ENCODE measurements at places on chromosomes 5 and 9. TPM values are rescaled to one million over a fixed set of nuclear protein-coding genes. Genes with fewer than 3 reads are reported as not detected.
A peak's percentile ranks its signal among the peaks of the same experiment; 100 is the strongest.

DNA sequence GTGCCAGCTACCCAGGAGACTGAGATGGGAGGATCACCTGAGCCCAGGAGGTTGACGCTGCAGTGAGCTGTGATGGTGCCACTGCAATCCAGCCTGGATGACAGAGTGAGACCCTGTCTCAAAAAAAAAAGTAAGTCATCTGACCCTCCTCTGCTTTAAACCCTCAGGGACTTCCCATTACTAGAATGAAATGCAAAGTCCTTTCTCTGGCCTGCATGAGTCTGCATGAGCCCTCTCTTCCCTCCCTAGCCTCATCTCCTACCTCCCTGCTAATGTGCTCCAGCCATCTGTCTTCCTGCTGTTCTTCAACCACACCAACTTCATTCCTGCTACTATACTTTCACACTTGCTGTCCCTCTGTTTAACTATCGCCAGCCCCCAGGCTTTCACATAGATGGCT, 15.3 kb downstream of the IL5 start:
- H3K36me3 ChIP-seq: no peaks in the 10 kb centered on the region
- DNase-seq: no peak
- H3K4me1 ChIP-seq: peaks cover 9% of the 10 kb centered on the region
- no peak overlapping the region for H3K4me3 ChIP-seq
- peaks cover 28% of the 10 kb centered on the region for H3K27me3 ChIP-seq
- no peak overlapping the region for H3K27ac ChIP-seq

DNA sequence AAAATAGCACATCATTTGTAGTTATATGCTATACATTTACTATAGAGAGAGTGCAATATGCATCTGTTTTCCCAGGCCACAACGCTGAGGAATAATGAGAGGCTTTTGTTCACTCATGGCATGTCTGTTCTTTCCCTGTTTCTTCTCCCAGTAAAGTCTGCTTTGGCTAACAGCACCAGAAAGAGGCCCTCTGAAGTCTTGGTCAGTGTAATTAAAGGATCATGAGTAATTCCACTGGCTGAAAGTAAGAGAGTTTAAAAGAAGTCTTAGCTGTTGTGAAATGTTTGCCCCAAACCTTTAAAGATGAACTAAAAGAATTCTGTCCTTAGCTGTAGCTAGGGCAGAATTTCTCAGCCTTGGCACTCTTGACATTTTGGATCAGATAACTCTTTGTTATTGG, 228.8 kb downstream of the TLE4 start:
- H3K4me3 ChIP-seq: no peak overlapping the region
- DNase-seq: no peak
- peaks cover 4% of the 10 kb centered on the region for H3K27me3 ChIP-seq
- H3K4me1 ChIP-seq: no peaks in the 10 kb centered on the region
- H3K36me3 ChIP-seq: no peaks in the 10 kb centered on the region
- H3K27ac ChIP-seq: no peak overlapping the region

GRCh38 chr5:15620501-15620900, 120.5 kb downstream of the FBXL7 start:
- peak overlapping the region; percentile 85 for H3K4me3 ChIP-seq
- peaks cover 18% of the 10 kb centered on the region for H3K36me3 ChIP-seq
- peak; percentile 68 for DNase-seq
- peak overlapping the region; percentile 95 for H3K27ac ChIP-seq
- peaks cover 49% of the 10 kb centered on the region for H3K4me1 ChIP-seq
- no peaks in the 10 kb centered on the region for H3K27me3 ChIP-seq

DNA sequence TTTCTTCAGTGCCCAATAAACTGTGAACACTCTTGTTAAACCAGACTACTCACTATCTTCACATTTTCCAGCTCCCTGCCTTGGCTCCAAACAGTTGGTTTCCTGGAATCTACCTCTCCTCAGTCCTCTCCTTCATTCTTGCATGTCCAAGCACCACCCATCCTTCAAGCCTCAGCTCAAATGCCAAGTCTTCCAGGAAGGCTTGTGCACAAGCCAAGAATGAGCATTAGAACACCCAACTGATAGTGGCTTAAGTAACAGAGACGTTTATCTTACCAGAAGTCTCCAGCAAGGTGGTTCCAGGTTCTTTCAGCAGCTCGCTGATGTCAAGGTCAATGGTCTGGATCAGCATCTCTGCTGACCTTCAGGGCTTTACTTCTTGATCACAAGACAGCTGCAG, 60.1 kb downstream of the PTPDC1 start:
- H3K4me1 ChIP-seq: peaks cover 23% of the 10 kb centered on the region
- no peak overlapping the region for H3K4me3 ChIP-seq
- no peaks in the 10 kb centered on the region for H3K36me3 ChIP-seq
- no peak for DNase-seq
- H3K27ac ChIP-seq: no peak overlapping the region

- no peak for DNase-seq
- no peaks in the 10 kb centered on the region for H3K36me3 ChIP-seq
- no peak overlapping the region for H3K27ac ChIP-seq
- H3K4me3 ChIP-seq: no peak overlapping the region
- H3K27me3 ChIP-seq: peaks cover 3% of the 10 kb centered on the region
- no peaks in the 10 kb centered on the region for H3K4me1 ChIP-seq
Observed at GRCh38 chr9:38634315-38634714, 13.9 kb upstream of the ANKRD18A start.

GRCh38 chr9:110592044-110592830, 12.7 kb upstream of the SVEP1 start:
- no peak overlapping the region for H3K4me3 ChIP-seq
- H3K36me3 ChIP-seq: no peaks in the 10 kb centered on the region
- no peak overlapping the region for H3K27ac ChIP-seq
- no peak for DNase-seq
- peaks cover 27% of the 10 kb centered on the region for H3K4me1 ChIP-seq

- no peak for DNase-seq
- H3K36me3 ChIP-seq: peaks cover 36% of the 10 kb centered on the region
- peaks cover 54% of the 10 kb centered on the region for H3K4me1 ChIP-seq
- no peak overlapping the region for H3K4me3 ChIP-seq
- H3K27me3 ChIP-seq: no peaks in the 10 kb centered on the region
Observed at GRCh38 chr5:149223081-149223848, 48.4 kb upstream of the AFAP1L1 start.

DNA sequence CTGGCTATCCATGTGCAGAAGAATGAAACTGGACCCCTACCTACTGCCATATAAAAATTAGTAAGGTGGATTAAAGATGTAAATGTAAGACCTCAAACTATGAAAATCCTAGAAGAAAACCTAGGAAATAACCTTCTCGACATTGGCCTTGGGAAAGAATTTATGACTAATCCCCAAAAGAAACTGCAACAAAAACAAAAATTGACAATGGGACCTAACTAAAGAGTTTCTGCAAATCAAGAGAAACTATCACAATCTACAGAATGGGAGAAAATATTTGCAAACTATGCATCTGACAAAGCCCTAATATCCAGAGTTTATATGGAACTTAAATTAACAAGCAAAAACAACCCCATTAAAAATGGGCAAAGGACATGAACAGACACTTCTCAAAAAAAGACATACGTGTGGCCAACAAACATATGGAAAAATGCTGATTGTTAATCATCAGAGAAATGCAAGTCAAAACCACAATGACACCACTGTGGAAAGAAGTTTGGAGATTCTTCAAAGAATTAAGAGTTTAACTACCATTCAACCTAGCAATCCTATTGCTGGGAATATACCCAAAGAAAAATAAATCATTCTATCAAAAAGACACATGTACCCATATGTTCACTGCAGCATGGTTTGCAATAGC, 98.5 kb downstream of the NR3C1 start:
- H3K4me3 ChIP-seq: peak overlapping the region; percentile 49
- no peaks in the 10 kb centered on the region for H3K27me3 ChIP-seq
- peak; percentile 51 for DNase-seq
- H3K4me1 ChIP-seq: peaks cover 88% of the 10 kb centered on the region
- peaks cover 87% of the 10 kb centered on the region for H3K36me3 ChIP-seq

- DNase-seq: no peak
- H3K36me3 ChIP-seq: peaks cover 5% of the 10 kb centered on the region
- no peaks in the 10 kb centered on the region for H3K4me1 ChIP-seq
Observed at GRCh38 chr5:174239718-174240117, 194.2 kb downstream of the NSG2 start.

GRCh38 chr9:129714511-129715061, 38.3 kb downstream of the PTGES start:
- peak overlapping the region; percentile 57 for H3K4me3 ChIP-seq
- no peak for DNase-seq
- H3K27me3 ChIP-seq: no peaks in the 10 kb centered on the region

GRCh38 chr5:89351222-89351621, 468.2 kb upstream of the MEF2C start:
- H3K36me3 ChIP-seq: no peaks in the 10 kb centered on the region
- peaks cover 1% of the 10 kb centered on the region for H3K27me3 ChIP-seq
- H3K4me3 ChIP-seq: 0 out of 2 replicates have a peak overlapping the region, but pooled peaks have one; percentile 32
- peak overlapping the region; percentile 78 for H3K27ac ChIP-seq

DNA sequence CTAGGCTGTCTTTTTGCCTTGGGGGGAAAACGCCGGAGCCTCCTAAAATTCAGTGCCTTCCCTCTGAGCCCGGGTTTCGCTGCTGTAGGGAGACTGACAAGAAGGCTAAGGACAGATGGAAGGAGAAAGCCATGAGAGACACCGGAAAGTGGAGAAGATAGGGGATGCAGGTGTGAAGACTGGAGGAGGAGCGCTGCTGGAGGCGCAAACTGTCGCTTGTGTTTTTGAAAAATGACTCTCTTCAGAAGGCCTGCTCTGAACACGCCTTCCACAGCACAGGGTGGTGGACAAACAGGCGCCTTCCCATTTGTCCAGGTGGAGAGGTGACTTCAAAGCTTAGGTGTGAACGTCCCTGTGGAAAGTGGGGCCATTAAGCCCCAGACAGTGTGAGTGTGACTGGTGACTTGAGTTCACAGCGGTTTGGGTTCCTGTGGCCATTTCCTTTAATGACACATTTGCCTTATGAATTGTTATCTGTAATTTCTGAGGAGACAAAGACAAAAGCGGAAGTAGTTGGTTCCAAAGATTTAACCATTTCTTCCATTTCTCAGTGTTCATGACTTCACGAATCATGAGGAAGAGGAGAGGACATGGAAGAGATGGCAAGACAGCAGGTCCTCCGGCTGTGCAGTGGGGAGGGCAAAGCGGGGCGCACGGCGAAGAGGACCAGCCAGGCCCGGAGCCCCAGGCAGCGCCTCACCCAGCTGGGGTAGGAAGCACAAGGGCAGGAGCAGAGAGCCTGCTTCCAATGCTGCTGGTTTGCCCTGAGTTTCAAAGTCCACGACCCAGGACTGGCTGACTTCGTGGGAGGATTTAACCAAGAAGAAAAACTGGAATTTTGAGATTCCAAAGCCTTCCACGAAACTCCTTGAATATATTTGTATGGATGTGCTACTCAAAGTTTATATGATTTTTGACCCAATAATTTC, 27.8 kb upstream of the SEMA4D start:
- no peak for DNase-seq
- no peak overlapping the region for H3K27ac ChIP-seq
- H3K36me3 ChIP-seq: no peaks in the 10 kb centered on the region
- no peaks in the 10 kb centered on the region for H3K4me1 ChIP-seq
- peaks cover 14% of the 10 kb centered on the region for H3K27me3 ChIP-seq

Gene CDC25C
- total RNA-seq: 8.0 TPM

Gene RANBP6
- total RNA-seq: 24.3 TPM

Gene CEL
- total RNA-seq: 0.35 TPM

Gene ACTBL2
- total RNA-seq: not detected

All from HFFc6 (cell line).